ENCODE measurements at places on chromosomes 4 and X.

DNA sequence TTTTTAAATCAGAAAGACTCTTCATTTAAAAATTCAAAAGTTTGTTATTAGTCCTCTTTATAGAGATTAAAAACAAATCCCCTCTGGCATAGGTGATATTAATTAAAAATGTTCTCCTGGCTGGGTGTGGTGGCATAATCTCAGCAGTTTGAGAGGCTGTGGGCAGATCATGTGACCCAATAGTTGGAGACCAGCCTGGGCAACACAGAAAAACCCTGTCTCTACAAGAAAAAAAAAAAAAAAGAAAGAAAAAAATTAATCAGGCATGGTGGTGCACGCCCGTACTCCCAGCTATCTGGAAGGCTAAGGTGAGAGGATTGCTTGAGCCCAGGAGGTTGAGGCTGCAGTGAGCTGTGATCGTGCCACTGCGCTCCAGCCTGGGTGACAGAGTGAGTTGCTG is 38.9 kb downstream of the RASGEF1B start:
- no peak for DNase-seq

GRCh38 chrX:70525733-70526132 is 81.1 kb downstream of the DLG3 start:
- no peak for DNase-seq

- no peak for DNase-seq
Measured at GRCh38 chrX:134821370-134821769, 163.1 kb upstream of the PLAC1 start.

GRCh38 chrX:17802756-17803155 is 58.3 kb downstream of the RAI2 start:
- DNase-seq, result no peak

GRCh38 chr4:152247271-152247975 is 288.5 kb downstream of the FBXW7 start:
- no peak for DNase-seq

DNA sequence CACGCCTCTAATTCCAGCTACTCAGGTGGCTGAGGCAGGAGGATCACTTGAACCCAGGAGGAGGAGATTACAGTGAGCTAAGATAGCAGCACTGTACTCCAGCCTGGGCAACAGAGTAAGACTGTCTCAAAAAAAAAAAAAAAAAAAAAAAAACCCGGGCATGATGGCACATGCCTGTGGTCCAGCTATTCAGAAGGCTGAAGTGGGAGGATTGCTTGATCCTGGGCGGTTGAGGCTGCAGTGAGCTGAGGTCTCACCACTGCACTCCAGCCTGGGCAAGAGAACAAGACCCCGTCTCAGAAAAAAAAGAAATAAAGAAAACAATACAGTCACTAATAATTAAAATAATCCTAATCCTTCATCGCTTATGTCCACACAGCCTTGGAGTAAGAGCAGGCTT is 68.1 kb downstream of the APBB2 start:
- DNase-seq, result no peak
